ENCODE measurements at places on chromosomes 4 and X.

GRCh38 chrX:40445691-40446090, 135.1 kb upstream of the ATP6AP2 start:
- DNase-seq, result no peak

- DNase-seq, result no peak
These were observed 51.0 kb upstream of the RASGEF1B start for GRCh38 chr4:81522711-81523110.

DNA sequence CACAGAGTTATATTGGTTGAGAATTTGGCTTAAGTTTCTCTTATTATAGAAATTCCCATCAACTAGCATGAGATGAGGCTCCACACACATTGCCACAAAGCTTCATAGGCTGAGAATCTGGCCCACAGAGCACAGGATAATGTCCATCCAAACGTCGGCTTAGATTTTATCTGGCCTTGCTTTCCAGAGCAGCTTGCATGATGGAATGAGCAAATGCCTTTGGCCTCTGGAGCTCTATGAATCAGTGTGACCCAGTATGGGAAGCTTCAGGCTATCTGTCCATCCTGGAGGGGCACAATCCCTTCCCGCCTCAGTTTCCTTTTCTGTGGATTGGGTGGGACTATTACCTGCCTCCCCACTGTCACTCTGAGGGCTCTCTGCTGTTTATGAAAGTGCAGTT, 131.5 kb upstream of the NDP start:
- no peak for DNase-seq

DNA sequence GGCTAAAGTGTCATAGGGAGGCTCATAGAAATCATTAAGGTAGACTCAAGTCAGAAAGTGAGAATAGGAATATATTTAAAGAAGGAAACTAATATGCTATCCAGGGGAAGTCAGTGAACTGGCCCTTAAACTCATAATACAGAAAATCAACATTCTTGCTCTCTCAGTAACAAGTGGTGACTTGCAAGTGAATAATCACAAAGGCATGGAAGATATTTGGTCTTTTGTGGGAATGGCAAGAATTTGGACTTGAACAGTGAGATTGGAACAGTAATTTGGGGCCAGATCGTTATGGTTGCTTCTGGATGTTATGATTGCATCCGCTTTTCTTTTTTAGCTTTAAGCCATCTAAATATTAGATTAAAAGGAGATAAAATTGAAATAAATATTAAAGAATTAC, 103.8 kb downstream of the TBC1D19 start:
- no peak for DNase-seq

Measured in ascending aorta (tissue), 2 donors.